ENCODE measurements at places on chromosomes 13 and 19.
A peak's percentile ranks its signal among the peaks of the same experiment; 100 is the strongest.

DNA sequence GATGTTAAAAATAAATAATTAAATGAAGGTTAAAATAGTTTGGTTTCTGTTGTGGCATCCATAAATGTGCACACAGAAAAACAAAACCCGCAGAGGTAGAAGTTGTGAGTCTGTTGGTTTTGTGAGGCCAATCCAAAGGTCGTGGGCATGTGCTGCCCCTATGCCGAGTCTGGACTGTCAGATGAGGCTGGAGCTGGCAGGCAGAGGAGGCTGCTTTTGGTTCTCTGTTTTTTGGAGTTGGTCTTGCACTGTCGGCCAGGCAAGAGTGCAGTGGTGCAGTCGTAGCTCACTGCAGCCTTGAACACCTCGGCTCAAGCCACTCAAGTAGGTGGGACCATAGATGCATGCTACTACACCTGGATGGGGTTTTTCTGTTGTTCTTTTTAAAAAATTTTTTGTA, 43.7 kb downstream of the TSSK6 start:
- no peak for DNase-seq

- peak; percentile 49 for DNase-seq
Measured at GRCh38 chr19:19120308-19121231, 17.7 kb downstream of the TMEM161A start.

DNA sequence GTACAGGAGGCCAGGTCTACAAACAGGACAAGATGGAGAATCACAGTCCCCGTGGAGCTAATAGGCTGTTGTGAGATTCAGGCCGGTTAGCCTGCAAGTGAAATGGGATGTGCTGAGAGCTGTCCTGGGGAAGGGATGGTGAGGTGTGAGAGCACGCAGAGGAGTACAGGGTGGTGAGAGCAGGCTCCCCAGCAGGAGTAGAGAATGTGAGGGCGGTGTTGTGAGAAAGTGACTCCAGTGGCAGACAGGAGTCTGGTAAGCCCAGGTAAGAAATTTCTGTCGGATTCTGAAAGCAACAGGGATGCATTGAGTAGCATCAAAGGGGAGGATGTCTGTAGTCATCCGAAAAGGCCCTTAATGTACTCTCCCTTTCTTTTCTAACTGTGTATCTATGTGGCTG, 50.7 kb upstream of the GPR183 start:
- DNase-seq, result no peak

GRCh38 chr13:46712524-46712923, 84.4 kb downstream of the ESD start:
- no peak for DNase-seq

GRCh38 chr13:82058364-82058763, 1717.4 kb upstream of the SPRY2 start:
- no peak for DNase-seq

GRCh38 chr13:42638886-42639285, 64.9 kb downstream of the TNFSF11 start:
- DNase-seq, result no peak

DNA sequence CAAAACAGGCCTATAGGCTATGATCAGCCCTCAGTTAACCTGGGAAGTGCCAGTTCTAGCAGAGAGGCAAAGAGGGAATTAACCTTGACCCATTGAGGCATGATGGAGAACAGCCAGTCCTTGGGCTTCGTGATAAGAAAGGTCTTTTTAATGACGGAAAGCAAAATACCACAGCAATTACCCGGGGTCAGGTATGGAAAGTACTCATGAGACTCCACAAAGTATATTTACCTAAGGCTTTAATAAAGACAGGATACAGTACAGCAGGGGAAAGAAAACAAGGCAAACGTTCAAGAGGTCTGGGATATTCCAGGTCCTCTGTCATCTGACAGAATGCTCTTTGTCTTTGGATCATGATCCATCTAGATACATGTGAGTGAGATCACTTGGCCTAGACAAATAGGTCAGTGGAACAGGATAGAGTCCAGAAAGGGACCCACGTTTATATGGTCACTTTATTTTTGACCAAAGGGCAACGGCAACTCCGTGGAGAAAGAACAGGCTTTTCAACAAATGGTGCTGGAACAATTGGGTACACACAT, 52.2 kb downstream of the WDFY2 start:
- DNase-seq, result no peak

DNA sequence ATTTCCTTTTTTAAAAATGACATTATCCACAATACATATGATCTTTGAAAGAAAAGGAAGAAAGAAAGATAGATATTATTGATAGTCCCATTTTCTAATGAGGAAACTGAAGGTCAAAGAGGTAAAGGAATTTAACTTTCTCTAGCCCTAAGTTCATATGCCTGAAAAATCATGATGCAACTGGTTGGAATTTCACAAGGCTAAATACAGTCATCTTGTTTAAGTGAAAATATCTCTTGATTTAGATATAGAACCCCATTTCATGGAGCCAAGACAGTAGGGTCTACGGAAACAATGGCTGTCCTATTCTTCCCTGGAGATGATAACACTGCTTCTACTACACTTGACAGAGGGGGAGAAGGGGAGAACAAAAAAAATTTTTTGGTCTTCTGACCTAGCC, 366.2 kb downstream of the DNAJC15 start:
- no peak for DNase-seq

- no peak for DNase-seq
Measured at GRCh38 chr19:30469774-30470173, 97.6 kb downstream of the ZNF536 start.

GRCh38 chr19:10004617-10005016, 5.7 kb downstream of the COL5A3 start:
- DNase-seq, result no peak

DNA sequence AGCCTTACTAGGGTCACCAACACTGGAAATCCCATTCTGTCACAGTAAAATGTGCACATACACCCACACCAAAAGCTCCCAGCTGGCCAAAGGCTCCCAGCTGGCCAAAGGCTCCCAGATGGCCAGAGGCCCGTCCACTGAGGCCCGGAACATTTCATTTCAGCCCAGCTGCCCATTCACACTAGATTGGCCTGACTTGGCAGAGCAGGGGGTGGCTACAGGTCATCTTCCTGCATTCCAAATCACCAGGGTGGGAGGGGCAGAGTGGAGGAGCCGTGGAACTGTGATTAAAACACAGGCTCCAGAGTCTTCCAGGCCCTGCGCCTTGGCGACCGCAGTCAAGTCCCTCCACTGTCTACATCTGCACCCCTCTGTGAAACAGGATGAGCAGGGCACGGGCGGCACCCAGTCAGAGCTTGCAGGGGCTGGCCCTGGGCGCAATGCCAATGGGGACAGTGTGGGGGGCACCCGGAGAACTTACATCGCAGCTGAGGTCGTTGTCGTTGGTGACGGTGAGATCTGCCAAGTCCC, 10.1 kb upstream of the PRKD2 start:
- DNase-seq, result no peak

DNA sequence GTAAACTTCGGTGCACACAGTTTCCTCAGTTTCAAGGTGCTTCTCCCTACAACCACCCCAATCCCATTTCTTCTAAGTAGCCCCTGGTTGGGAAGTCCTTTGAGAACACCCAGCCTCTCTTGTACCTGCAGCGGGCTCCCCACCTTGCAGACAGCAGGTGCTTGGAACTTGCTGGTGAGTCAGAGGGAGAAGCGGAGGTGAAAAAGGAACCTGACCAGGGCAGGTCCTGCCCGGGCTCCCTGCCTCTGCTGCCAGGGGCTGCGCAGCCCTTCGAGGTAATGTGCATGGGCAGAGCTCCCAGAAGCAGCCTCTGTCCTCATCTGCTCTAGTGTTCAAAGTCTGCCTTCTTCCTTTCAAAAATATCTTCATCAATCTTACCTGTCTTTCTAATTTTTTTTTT, 274.0 kb upstream of the SOX1 start:
- DNase-seq, result no peak

GRCh38 chr19:41690801-41691065, 2.7 kb upstream of the CEACAM7 start:
- DNase-seq, result no peak

DNA sequence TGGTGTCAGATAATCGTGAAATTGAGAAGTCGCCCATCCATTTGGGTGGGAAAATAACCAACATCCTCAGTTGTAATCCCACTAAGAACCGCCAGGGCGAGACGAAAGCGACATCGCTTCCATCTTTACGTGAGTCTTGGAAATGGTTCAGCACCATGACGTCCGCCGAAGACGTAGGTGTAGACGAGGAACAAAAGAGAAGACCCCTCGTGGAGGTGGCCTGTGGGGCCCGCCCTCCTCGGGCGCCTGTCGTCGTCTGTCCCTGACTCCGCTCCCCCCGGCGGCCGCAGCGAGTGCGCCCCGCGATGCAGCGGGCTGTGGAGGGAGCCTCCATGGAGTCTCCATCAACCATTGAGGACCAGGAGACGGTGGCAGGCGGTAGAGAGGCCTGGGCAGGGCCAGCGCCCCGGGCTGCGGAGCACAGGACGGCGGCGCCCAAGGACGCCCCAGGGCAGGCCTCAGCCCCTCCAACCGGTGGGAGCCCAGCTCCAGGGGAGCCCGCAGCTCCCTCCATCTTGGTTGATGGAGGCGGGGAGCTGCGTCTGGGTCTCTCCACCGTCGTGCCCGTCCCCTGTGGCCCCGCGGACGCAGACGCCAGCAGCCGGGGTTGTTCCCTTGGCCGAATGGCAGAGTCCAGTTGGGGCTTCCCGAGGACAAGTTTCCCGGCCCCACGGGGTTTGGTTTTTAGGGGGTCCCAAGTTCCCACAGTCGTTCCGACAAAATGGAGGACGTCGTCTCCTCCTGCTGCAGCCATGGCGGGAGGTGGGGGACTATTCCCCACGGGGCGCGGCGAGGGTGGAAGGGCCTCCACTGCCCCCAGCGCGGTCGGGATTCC, 990 bp upstream of the ZMYM2 start:
- peak; percentile 75 for DNase-seq

- no peak for DNase-seq
Measured at GRCh38 chr19:5145521-5146511, 176.9 kb downstream of the KDM4B start.

GRCh38 chr19:10922638-10923014, 5.8 kb downstream of the YIPF2 start:
- DNase-seq, result no peak

DNA sequence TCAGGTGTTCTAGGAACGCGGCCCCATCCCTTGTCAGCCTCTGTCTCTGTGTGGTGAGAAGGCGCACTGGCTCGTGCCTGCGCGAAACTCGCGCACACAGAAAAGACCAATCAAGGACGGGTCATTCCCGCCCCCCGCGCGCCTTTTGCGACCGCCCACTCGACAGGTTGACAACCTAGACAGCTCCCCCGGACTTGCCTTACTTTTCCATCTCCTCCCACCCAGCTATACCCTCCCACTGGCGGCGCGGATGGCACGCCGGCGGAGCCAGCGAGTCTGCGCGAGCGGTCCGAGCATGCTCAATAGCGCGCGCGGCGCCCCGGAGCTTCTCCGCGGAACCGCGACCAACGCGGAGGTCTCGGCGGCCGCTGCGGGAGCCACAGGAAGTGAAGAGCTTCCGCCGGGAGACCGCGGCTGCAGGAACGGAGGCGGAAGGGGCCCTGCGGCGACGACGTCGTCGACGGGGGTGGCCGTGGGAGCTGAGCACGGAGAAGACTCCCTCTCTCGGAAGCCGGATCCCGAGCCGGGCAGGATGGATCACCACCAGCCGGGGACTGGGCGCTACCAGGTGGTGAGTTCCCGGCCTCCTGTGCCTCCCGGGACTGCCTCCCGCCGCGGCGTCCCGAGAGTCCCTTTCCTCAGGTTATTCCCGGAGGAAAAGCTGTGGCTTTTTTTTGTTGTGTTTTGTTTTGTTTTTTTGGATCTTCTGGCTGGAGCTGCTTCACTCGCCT, at the start of gene NDFIP2:
TSS of gene NDFIP2 (plus strand) at position 202 of the 731 bp plus-strand sequence. CDS start at position 251, 49 bp downstream.
- DNase-seq, result peak; percentile 89

GRCh38 chr13:26132756-26133155, 80.9 kb upstream of the SHISA2 start:
- DNase-seq, result no peak

DNA sequence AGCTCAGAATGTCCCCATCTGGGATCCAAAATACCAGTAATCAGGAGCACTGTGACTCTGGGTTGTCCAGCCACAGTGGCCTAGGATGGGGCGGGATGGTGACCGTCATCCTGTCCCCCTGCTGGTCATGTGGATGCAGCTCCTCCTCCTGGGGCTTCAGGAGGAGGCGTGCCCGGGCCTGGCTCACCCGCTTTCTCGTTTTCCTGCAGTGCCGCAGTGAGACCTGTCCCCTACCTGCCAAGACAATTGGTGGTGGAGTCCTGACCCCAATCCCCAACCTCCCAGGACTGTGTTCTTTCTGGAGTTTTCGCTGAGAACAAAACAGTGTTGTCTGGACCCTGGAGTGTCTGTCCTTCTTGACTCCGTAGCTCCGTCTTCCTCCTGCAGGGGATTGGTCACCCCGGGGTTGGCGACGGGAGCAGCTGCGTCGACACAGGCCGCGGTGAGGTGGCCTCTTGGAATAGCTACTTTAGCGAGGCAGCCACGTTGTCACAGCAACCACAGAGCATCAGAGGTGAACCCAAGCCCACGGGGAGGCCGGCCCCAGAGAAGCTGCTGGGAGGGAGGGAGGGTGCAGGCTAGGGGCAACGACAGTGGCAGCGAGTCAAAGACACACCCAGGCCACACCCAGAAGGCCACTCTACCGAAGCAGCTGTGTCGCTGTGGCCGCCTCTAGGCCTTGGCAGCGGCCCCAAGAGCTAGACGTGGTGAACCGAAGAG, 10.2 kb upstream of the EMC10 start:
- DNase-seq, result peak; percentile 48

DNA sequence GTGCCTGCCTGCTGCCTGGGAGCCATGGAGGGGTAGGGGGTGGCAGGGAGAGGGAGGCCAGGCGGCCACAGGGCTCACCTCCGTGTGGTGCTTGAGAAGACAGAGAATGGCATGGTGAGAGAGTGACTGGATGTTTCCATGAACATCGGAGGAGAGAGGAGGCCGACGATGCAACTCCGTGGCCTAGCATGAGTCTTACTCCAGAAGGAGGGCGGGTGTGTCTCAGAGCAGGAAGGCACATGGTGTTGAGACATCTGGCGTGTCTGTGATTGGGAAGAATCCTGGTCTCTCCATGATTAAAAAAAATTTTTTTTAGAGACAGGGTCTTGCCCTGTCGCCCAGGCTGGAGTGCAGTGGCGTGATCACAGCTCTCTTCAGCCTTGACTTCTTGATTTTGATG, 5.1 kb downstream of the IRGC start:
- DNase-seq, result no peak

DNA sequence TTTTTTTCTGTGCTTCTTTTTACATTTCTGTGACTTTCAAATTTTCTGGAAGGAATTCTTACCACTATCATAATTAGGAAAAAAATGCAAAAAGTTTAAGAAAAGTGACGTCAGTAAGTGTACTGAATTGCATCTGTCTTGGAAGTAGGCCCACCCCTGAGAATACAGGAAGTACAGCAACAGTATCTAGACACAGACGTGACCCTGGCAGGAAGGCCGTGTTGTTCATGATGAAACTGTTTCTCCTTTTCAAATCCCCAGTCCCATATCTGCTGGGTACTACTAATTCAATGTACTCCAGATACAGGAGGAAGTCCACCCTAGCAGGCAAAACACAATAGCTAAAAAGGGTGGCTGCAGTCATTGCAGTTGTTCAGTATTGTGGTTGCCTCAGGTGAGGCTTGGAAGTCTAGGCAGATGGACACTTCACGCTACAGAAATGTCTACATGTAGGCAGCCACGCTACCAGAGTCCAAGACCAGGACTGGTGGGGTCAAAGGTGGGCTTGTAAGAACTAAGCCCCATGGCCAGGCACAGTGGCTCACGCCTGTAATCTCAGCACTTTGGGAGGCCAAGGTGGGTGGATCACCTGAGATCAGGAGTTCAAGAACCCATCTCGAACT, 49.6 kb upstream of the MED4 start:
- no peak for DNase-seq

Measured in SK-N-DZ (cell line).